ENCODE measurements at places on chromosomes 7 and 10. TPM values are rescaled to one million over a fixed set of nuclear protein-coding genes. Genes with fewer than 3 reads are reported as not detected.

DNA sequence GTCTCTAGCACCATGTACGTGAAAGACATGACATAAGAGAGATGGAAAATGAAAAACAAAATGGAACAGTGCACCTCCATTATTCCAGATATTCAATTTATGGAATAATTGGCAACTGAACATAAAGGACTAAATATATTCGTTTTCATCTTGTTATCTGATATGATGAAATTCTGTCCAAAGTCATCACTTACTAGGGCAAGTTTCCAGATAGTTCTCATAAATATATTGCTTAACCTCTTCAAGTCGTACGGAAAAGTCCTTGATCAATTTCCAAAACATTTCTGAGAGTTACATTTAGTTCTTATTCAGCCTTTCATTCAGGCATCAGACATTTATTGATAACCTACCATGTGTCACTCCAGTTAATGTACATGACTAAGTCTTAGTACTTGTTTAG is 185.2 kb downstream of the HGF start:
- no peak for DNase-seq

DNA sequence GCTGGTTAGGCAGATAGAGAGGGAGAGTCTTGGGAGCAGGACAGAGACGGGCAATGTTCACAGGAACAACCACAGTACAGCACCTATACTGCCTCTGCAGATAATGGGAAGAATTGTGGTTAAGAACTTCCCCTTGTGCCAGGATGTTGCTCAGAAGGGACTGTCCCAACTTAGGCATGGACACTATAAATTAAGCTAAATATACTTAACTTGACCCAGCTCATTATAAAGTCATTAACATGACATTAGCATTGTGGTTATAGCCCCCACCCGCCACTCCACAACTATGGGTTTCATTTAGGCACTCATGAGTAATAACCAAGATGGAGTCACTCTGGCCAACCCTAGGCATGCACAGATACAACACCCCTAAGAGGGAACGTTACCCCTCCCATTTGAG is 310.9 kb upstream of the NRG3 start:
- no peak for DNase-seq

The TMEM225B gene
- polyA plus RNA-seq = 1.3 TPM

- DNase-seq = no peak
These were observed 35.9 kb upstream of the WIPF3 start for GRCh38 chr7:29770371-29770770.

The SLC26A3 gene
- polyA plus RNA-seq = 176 TPM

DNA sequence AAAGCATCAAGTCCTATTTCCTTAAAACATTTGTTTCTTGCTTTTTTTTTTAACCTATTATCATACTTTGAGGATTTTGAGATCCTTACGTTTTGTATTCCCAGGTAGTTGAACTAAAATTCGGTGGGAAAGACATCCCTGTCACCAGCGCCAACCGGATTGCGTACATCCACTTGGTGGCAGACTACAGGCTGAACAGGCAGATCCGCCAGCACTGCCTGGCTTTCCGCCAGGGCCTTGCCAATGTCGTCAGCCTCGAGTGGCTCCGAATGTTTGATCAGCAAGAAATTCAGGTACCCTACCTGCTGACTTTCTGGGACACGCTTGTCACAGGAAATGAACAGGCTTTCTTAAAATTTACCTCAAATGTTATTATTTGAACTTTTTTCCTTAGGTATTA is 83.0 kb upstream of the DNAJB6 start:
- no peak for DNase-seq

Measured in large intestine (tissue), 12 donors.